COLO829 (cell line): ENCODE measurements at places on chromosomes 12 and 14.
A peak's percentile ranks its signal among the peaks of the same experiment; 100 is the strongest.

DNA sequence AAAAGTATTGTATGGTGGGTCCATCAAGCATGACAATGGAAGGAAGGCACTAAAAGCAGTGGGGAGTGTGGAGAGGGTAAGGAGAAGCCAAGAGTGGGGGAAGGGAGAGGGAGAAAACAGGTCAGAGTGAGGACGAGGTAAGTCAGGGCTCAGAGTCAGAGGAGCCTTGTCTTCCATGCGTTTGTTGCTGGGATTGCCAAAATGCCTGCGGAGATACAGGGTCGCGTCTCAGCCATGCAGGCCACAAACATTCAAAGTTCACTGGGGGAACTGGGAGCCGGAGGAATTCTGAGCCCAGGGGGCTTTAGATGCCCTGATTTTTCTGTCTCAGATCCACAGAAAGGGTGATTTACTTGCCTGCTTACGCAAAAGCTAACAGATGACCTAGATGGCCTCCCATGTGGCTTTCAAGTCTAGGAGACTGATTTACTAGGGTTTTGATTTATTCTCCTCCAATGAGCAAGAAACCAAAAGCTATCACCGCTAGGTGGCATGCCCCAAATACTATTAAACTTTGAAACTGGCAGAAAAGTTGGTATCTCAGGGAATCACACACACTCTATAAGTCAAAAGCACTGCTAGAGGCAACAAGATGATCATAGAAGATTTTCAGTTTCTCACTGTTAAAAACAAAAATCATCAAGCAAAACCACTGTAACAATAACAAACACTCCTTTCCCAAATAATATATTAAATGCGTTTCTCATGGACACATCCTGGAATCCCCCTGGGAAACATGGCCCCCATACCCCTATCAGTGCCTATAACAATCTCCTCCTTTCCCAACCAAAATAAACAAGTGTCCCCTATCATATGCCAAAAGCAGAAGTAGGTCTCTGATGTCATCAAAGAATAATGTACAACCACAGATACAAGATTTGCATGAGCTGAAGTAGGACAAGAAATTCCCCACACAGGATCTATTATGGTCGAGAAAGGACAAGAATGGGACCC is 26.6 kb upstream of the MDM1 start:
- DNase-seq = peak; percentile 71

DNA sequence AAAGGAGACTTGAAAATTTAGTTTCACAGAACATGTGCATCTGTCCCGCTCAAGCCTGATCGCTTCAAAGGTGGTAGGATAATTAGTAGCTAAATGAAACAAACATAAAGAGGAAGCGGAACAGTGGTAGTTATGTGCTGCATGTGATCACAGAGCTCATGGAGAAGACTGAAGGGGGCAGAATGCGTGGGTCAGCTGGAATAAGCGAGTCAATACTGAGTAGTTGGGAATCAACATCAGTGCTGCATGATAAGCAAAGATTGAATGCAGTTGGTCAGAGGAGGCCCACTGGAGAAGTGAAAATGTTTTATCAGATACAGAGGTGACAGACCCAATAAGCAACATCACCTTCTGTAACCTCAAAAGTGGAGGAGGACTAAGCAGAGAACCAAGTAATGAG is 95.1 kb upstream of the RFX4 start:
- DNase-seq = no peak

- DNase-seq = no peak
Measured at GRCh38 chr12:111222523-111222922, 146.4 kb downstream of the PHETA1 start.

DNA sequence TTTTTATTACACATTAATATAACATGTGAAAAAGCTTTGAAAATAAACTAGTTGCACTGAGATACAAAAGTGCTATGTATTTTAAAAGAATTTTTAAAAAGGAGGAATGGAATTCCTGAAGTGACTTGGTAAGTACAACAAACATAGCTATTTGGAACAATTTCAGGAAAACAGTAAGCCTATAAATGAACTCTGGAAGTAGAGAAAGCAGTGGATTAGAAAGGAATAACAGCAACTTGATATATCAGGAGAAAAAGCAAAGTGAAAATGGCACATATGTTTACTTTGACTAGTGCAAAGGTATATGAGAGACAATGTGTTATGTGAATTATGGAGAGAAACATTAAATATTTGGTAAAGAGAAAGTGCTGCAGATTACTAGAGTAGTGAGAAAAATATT is 811.7 kb downstream of the C12orf50 start:
- DNase-seq = no peak

GRCh38 chr12:28872654-28873268 is 276.3 kb upstream of the FAR2 start:
- DNase-seq = peak; percentile 80

DNA sequence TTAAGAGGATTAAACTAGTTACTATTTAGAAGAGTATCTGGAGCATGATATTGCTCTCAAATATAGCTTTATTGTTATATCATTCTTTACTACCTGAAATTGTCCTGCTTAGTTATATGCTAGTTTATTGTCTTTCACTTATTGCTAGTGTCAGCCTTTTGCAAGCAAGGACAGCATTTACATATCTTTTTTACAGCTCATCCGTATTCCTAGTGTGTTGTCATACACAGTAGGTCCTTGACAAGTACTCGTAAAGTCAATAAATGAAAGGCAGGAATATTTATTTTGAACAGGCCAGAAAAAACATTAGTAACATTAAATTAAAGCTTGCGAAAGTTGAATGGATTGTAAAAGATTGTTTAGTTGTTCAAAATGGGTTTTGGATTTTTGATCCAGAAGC is 35.0 kb downstream of the CRADD start:
- no peak for DNase-seq

DNA sequence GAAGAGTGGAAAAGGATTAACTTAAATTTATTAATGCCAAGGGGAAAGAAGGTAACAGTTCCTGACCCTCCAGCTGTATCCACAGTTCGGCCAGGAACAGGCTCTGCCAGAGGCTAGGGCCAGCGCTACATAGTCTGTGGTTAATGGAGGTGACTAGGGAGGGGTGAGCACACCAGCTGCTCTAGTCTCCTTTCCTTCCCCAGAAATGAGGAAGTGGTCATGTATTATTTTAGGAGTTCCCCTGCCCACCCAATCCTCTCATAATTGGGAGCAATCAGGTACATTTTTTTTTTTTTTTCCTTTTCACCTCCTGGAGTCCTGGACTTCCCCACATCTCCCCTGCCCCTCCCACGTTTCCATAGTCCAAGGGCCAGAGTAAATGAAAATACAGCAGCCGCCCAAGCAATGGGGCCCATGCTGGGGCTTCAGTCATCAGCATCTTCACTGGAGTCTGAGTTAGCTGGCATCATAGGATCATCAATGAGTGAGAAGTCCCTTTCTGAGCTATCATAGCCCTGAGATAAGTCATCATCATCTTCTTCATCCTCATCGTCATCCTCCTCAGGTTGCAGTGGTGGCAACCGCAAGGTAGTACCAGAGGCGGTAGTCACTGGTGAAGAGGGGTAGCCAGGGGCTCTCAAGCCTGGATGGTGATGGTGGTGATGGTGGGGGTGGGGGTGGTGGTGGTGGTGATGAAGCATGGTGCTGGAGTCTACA is 1.5 kb upstream of the SUPT16H start:
- DNase-seq = no peak
